ENCODE measurements at places on chromosomes 6 and 20.

DNA sequence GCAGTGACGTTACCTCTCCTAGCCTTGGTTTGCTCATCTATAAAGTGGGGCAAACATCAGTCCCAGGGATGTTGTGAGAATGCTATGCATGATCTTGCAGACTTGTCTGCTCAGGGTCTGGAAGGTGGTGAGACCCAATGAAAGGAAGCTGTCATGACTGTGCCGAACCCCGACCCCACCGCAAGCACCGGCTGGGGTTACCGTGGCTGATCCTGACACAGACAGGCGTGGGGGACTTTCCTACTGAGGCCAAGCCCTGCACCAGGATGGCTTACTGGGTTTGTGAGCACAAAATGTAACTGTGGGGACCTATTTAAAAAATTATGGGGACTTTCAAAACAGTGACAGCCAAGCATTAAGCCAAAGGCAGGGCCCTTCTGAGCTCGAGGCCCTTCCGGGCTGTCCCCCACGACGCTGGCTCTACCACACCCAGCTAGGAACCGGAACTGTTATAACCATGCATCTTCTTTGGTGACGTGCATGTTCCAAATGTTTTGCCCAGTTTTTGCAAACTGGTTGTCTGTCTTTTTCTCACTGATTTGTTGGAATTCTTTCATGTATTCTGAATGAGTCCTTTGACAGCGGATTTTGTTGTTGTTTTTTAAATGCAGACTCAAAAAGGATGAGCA lies 76.6 kb upstream of the PMEPA1 start:
- H3K27ac ChIP-seq: no peak overlapping the region
- no peaks in the 10 kb centered on the region for H3K27me3 ChIP-seq
- peaks cover 9% of the 10 kb centered on the region for H3K4me1 ChIP-seq
- no peaks in the 10 kb centered on the region for H3K36me3 ChIP-seq
- no peak overlapping the region for H3K4me3 ChIP-seq

DNA sequence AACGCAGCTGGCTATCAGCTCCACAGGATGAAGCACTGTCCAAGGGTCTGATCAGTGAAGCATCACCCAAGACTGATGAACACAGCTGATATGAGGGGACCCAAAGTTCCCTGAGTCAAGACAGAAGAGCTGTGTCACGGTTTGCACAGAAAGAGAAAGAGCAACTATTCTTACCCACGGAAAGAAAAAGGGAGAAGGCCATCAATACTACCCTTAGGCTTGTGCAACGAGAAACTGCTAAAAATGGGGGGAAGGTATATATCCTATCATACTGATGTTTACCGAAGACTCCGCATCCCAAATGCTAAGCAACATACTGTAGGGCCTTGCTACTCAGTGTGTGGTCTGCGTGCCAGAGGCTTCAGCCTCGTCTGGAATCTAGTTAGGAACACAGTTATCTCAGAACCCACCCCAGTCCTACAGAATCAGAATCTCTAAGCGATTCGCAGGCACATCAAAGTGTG lies 665 bp downstream of the FASTKD5 start:
- no peaks in the 10 kb centered on the region for H3K27me3 ChIP-seq
- no peak overlapping the region for H3K27ac ChIP-seq
- H3K36me3 ChIP-seq: peaks cover 6% of the 10 kb centered on the region
- H3K4me3 ChIP-seq: peak overlapping the region; percentile 98
- peaks cover 5% of the 10 kb centered on the region for H3K4me1 ChIP-seq

DNA sequence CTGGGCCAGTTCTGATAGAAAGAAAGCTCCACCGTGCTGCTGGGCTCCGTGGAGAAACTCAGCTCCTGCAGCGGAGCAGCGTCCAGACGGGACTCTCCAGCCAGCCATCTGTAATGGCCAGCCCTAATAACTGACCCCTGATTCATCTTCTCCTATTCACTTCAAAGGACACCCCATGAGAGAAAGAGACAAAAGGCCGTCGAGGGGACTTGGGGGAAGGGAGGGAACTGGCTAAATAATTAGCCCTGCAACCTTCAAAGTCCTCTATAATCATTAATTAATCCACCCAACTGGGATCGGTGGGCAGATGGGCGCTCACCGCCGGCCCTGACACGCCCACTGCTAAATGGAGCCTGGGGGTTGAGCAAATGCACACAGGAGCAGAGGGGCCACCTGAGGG lies 512.4 kb downstream of the CD83 start:
- H3K4me1 ChIP-seq: peaks cover 10% of the 10 kb centered on the region
- no peak overlapping the region for H3K4me3 ChIP-seq
- H3K27ac ChIP-seq: no peak overlapping the region
- no peaks in the 10 kb centered on the region for H3K27me3 ChIP-seq
- DNase-seq: no peak

DNA sequence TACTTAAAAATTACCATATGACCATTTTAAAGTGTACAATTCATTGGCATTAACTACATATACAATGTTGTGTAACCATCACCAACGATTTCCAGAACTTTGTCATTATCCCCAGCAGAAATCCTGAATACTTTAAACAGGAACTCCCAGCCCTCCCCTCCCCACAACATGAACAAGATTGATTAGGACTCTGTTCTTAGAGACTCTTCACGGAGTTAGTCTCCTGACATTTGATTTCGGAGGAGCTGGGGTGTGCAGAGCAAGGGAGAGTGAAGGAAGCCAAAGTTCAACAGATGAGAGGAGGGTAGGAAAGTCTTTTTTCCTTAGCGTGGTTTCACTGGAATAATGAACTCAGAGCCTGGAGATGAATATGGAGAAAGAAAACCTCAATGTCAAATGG lies 17.2 kb upstream of the QKI start:
- H3K27ac ChIP-seq: no peak overlapping the region
- no peaks in the 10 kb centered on the region for H3K36me3 ChIP-seq
- no peak overlapping the region for H3K4me3 ChIP-seq
- DNase-seq: no peak

DNA sequence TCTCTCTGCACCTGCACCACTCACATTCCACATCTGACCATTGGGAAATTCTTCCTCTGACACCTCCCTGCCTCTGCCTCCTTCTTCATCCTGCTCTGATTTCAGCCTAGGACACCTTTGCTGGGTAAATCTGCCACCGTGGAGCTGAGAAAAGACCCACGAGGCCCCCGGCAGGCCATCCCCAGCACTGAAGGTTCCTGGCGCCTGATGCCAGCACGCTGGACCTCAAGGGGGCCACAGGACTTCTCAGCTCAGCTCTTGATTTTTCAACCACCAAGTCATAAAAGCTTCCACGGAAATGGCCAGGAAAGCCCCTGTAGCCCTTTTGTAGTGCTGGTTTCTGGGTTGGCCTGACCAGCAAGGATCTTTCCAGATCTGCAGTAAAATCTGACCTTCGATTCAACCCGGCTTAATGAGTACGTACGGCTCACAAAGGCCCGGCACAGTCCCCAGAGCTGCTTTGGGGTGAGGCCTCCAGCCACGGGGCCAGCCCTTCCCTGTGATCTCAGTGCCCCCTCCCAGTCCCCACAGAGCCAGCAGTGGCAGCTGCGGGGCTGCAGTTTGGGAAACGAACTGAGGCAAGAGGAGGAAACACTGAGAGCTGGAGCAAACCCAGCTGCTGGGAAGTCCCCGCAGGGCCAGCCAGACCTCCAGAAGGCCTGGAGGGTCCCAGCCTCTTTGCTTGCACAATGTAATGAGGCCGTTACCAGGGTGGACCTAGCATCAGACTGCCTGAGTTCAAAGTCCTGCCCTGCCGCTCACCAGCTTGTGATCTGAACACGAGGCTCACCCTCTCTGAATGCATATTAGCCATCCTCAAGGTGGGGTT lies 157.5 kb downstream of the BMP7 start:
- H3K4me3 ChIP-seq: no peak overlapping the region
- H3K36me3 ChIP-seq: no peaks in the 10 kb centered on the region
- DNase-seq: no peak
- no peaks in the 10 kb centered on the region for H3K27me3 ChIP-seq

- no peaks in the 10 kb centered on the region for H3K36me3 ChIP-seq
- peaks cover 28% of the 10 kb centered on the region for H3K4me1 ChIP-seq
- H3K27ac ChIP-seq: peak overlapping the region; percentile 47
- DNase-seq: no peak
- H3K27me3 ChIP-seq: no peaks in the 10 kb centered on the region
Observed at GRCh38 chr6:41577356-41578216, 31.4 kb downstream of the FOXP4 start.

All from trophoblast cell (in vitro differentiated cells and primary cell).